Right renal cortex interstitium (tissue), 3 donors: ENCODE measurements at places on chromosomes 7 and 10.

GRCh38 chr10:122140941-122141623, 130.0 kb upstream of the BTBD16 start:
- DNase-seq, result no peak

- DNase-seq, result peak; percentile 34
These were observed 844 bp downstream of the NRF1 start for GRCh38 chr7:129612112-129613015.

GRCh38 chr10:46525177-46525823, 31.2 kb downstream of the GPRIN2 start:
- DNase-seq, result no peak

DNA sequence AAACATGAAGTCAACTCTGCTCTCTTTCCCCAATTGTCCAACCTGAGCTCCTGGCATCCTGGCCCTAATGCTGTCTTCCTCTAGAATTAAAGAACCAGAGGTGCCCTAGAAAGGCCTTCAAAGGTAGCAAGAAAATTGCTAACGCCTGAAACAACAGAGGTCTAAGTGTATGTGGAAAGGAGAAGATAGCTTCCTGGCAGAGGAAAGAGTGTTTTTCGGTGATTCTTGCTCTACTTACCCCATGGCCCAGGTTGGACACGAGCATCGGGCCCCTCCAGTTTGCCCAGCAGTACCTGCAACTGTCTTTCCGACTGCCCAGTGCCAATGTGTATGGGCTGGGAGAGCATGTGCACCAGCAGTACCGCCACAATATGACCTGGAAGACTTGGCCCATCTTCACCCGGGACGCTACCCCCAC, 22.2 kb downstream of the MGAM2 start:
- no peak for DNase-seq

DNA sequence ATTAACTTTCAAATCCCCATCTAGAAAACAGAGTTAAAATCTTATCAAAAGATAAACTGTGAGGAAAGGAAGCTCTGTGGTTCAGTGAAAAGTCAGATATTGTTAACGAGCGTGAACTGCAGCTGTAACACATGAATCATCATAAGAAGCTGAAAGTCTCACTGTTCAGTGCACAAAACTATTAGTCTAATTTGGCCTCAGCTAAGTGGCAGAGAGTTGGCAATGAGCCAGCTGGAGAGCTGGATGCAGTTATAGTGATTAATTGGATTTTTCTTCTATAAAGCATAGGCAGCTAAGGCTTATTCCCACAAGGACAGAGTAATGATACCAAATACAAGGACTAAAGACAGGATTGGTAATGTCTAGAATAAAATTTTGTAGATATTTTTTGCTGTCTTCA, 101.1 kb upstream of the ABCB5 start:
- peak; percentile 50 for DNase-seq

DNA sequence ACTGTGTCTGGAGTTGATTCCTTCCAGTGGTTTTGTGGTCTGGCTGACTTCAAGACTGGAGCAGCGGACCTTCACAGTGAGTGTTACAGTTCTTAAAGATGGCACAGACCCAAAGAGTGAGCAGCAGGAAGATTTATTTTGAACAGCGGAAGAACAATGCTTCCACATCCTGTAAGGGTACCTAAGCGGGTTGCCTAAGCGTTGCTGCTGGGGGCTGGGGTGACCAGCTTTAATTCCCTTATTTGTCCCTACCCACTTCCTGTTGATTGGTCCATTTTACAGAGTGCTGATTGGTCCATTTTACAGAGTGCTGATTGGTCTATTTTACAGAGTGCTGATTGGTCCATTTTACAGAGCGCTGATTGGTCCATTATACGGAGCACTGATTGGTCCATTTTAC, 13.2 kb downstream of the AKR1B15 start:
- no peak for DNase-seq

DNA sequence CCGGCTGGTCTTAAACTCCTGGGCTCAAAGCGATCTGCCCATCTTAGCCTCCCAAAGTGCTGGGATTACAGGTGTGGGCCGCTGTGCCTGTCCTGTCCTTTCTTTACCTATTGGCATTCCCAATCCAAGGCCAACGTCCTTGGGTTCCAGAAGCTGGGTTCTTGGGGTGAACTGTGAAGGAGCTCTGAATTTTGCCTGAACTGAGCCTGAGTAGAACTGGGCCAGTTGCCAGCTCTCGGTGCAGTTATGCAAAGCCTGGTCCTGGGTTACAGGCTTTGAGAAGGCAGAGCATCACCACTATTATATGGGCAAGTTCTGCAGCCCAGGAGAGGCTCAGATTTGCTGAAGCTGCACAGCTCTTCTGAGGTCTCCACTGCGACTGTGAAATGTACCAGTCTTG, 24.6 kb upstream of the SH2D4B start:
- no peak for DNase-seq

GRCh38 chr7:137987968-137988367, 13.9 kb downstream of the CREB3L2 start:
- no peak for DNase-seq

DNA sequence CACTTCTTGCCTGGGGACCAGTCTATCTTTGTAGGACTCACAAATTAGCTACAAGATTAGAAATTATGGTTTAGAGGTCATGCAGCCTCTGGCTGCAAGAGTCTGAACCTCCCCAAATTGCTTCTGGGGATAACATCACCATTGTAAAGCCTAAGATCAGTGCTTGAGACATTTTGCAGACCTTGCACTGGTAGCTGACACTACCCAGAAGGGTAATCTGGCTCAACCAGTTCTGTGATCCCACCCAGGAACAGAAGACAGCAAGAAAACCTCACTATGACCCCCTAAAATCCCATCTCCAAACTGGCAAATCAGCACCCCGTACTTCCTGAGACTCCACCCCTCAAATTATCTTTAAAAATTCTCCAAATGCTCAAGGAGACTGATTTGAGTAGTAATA, 58.2 kb upstream of the CDK13 start:
- DNase-seq, result no peak

- no peak for DNase-seq
These were observed 231.3 kb upstream of the PTN start for GRCh38 chr7:137574812-137575211.

DNA sequence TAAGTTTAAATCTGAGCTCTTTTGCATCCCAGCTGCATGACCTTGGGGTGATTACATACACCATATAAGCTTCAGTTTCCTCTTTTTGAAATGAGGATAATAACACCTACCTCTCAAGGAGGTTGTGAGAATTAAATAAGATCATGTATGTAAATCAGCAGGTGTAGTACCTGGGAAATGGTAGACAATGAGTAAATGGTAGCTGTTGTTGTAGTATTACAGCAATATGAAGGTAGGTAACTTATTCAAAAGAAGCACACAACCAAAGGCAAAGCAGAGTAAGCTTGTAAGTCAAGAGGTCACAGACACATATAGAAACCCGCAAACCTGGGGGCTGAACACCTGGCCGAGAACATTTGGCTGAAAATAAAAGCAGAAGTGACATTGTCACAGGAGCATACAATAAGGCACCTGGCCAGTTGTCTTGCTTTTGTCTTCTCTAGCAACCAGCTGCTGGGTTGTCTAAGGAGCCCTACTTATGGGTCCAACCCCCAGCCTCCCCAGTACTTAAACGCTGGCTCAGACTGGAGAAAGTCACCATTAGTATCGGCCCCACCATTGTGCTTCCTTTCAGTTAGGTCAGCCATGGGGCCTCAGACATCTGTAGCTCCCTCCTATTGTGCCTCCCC, 203.6 kb upstream of the MKLN1 start:
- DNase-seq, result no peak

- DNase-seq, result no peak
These were observed 115.8 kb upstream of the TCERG1L start for GRCh38 chr10:131427281-131427680.

- no peak for DNase-seq
These were observed 32.4 kb upstream of the CCDC7 start for GRCh38 chr10:32413513-32413912.

DNA sequence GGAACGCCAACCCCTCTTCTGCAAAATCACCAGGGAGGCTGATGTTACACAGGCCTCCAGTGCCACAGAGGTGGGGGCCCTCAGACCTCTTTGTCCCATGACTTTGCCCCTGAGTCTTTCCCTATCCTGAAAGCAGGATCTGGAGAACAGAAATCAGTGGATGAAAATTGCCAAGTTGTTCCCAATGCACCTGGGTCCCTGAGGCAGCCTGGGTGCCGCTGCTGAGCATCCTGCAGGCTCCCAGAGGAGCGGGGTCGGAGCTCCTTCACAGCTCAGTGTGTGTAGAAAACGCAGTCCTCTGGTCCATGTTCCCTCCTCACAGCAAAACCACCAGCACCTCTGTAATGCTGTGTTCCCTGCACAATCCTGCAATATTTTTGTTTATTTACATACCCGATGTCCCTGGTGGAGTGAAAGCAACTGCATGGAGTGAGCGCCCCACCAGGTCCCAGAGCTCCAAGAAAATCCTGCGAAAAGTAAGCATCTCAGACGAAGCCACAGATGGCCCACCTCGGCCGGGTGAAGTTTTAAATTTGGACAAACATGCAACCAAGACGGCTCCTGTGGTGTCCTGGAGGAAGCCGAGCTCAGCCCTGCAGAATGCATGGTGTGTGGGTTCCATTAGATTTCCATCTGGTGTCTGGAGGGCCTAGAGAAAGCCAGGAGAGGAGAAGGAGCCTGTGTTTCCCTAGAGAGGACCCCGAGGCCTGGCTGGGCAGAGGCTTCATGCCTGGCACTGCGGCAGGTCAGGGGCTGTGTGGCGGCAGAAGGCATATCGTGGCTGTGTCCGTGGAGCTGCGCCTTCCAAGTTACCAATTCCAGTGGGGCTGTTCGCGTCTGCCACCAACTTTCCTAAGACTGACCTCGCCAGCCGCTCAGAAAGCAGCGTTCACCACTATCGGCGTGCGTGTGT, 235.2 kb downstream of the WDR37 start:
- no peak for DNase-seq

- no peak for DNase-seq
These were observed 20.5 kb downstream of the MNX1 start for GRCh38 chr7:156989766-156990535.

- no peak for DNase-seq
These were observed 93.0 kb downstream of the HGF start for GRCh38 chr7:81676813-81677212.

- no peak for DNase-seq
These were observed 51.8 kb upstream of the DNAAF5 start for GRCh38 chr7:674454-675410.

DNA sequence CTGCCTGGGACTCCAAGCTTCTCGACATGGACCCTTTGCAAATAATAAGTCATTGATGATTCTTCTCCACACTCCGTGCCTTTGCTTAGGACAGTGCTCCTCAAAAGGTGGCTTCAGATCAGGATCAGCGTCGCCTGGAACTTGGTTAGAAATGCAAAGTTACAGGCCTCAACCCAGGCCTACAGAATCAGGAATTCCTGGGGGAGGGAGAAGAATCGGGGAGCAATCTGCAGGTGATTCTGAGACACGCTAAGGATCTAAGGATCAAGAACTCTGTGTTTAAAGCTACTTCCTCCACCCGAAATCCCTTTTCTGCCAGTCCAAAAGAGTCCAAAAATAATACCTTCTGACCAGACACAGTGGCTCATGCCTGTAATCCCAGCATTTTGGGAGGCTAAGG, 78.1 kb downstream of the C10orf105 start:
- DNase-seq, result no peak

GRCh38 chr7:149741629-149742028, 31.8 kb downstream of the ZNF467 start:
- DNase-seq, result no peak

DNA sequence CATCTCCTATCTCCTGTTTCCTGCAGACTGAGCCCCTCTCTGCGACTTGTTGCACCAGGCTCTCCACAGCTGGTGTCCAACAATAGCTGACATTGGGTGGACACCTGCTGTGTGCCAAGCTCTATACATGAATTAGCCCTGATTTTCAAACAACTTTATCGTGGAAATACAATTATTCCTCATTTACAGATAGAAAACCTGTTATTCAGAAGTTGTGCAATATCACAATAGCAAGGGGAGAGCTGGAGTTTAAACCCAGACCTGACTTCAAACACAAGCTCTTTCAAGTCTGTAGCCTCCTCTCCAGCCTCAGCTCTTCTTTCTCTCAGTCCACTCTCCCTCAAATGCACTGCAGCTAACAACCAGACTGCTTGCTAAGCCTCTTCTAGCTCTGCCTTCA, 168.8 kb downstream of the HECW1 start:
- DNase-seq, result no peak

- no peak for DNase-seq
These were observed 352.6 kb downstream of the PAXIP1 start for GRCh38 chr7:154650275-154650674.

GRCh38 chr10:13643016-13643415, 56.3 kb downstream of the PRPF18 start:
- DNase-seq, result no peak

DNA sequence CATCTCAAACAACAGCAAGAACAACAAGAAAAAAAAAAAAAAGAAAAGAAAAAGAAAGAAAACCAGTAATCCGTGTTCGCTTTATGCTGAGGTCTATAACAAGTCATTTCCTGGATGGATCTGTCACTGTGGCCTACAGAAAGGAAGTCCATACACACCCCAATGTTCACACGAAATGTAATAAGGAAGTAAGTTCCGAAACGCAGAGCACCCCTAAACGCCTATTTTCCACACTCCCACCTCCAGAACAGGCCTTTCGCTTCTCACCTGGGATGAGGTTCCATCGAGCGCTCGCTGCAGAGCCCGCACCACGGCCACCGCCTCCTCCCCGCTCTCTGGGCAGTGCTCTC, 735 bp downstream of the ZNF394 start:
- no peak for DNase-seq

GRCh38 chr7:2605608-2606538, 25.9 kb upstream of the TTYH3 start:
- no peak for DNase-seq

- no peak for DNase-seq
These were observed 90.0 kb downstream of the GRK5 start for GRCh38 chr10:119297207-119297968.
